ENCODE measurements at places on chromosomes 16 and 17. TPM values are rescaled to one million over a fixed set of nuclear protein-coding genes. Genes with fewer than 3 reads are reported as not detected.

RHBDL1 gene
- total RNA-seq: 2.9 TPM

KRT25 gene
- total RNA-seq: not detected

NACA2 gene
- not detected for total RNA-seq

CACNB1 gene
- total RNA-seq: 23.7 TPM

SSTR5 gene
- total RNA-seq: not detected

SEPTIN12 gene
- not detected for total RNA-seq

CA7 gene
- not detected for total RNA-seq

KRT33A gene
- not detected for total RNA-seq

NFATC2IP gene
- total RNA-seq: 108 TPM

KRT31 gene
- total RNA-seq: not detected

ZNF423 gene
- total RNA-seq: not detected

PIK3R5 gene
- total RNA-seq: 348 TPM

IRX3 gene
- total RNA-seq: not detected

TEKT1 gene
- not detected for total RNA-seq

SLC5A2 gene
- 0.20 TPM for total RNA-seq

SALL1 gene
- total RNA-seq: not detected

PROCA1 gene
- total RNA-seq: 3.6 TPM

TMEM235 gene
- not detected for total RNA-seq

All from natural killer cell (primary cell).